ENCODE measurements at places on chromosomes 3 and 15.

DNA sequence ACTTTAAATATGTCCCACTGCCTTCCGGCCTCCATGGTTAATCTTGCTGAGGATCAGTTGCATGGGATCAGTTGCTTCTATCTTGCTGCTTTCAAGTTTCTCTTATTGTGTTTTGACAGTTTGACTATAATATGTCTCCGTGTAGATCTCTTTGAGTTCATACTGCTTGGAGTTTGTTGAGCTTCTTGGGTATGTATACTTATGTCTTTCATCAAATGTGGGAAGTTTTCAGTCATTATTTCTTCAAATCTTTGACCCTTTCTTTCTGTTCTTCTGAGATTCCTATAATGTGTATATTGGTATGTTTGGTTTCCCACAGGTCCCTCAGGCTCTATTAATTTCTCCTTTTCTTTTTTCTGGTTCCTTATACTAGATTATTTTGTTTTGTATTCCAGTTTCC is 30.8 kb downstream of the PCCB start:
- DNase-seq: no peak

- DNase-seq: no peak
Measured at GRCh38 chr15:45884289-45884688, 249.5 kb downstream of the SQOR start.

GRCh38 chr15:84863565-84864443 is 20.7 kb upstream of the SLC28A1 start:
- no peak for DNase-seq

GRCh38 chr15:63169788-63170187 is 12.5 kb upstream of the RPS27L start:
- DNase-seq: no peak

DNA sequence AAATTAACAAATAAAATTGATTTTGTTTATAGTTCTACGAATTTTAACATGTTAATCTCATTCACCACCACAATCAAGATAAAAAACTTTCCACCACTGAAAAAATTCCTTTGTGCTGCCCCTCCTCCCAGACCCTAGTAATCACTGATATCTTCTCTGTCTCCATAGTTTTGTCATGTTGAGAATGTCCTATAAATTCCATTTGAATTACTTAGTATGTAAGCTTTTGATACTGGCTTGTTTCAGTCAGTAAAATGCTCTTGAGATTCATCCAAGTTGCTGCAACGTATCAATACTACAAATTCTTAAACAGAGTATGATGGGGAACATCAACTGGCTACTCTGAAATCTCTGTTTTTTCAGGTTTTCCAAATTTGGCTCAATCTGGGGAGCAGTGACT is 129.6 kb downstream of the CTNNB1 start:
- DNase-seq: no peak

- DNase-seq: no peak
Measured at GRCh38 chr3:59644479-59645402, 594.9 kb upstream of the CFAP20DC start.

- no peak for DNase-seq
Measured at GRCh38 chr15:78140292-78140691, 8.9 kb upstream of the IDH3A start.

GRCh38 chr3:123642182-123642956 is 57.5 kb upstream of the HACD2 start:
- DNase-seq: peak; percentile 12

DNA sequence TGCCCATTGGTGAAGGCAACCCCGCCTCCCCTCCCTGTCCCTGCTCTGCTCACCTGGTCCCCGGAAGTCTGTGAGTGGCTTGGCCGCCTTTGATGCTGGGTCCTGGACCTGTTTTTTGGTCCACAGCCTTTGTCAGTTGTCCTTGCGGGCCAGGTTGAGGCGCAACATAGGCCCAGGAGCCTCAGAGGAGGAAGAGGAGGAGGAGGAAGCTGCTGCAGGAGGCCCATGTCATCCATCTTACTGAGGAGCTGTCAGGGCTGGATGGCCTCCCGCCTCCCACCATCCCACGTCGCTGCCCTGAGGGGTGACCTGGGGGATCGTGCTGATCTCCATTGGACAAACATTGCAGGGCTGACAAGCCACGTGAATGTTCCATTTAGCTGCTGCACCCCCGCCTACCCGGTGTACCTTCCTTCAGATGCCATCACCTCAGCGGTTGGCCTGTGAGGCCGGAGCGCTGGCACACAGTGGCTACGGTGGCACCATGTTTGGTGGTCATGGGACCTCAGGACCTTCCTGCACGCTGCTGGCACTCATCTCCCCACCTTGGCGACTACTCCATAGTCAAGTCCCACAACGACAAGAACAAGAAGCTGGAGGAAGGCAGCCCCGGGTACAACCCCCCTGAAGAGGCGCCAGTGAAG is 106.3 kb downstream of the SMAD6 start:
- no peak for DNase-seq

GRCh38 chr3:141094790-141095545 is 43.8 kb downstream of the SPSB4 start:
- DNase-seq: no peak

- no peak for DNase-seq
Measured at GRCh38 chr3:98574132-98574531, 19.3 kb downstream of the CPOX start.

DNA sequence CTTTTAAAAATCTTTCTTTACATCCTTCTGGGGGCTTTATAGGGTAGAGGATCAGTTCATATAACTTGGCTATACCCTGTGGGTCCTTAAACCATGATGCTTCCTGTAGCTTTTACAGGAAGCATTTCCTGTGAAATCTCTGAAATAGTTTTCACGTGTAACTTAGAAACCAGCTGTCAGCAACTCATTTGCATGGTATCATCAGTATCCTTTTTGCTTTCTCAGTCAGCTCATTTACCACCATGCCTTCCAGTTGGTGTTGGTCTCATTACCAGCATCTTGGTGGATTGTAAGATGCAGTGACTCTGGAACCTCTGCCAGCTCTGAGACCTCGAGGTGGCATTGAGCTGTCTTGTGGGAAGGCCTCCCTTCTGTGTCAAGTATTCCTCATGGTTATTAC is 96.7 kb upstream of the MYZAP start:
- DNase-seq: no peak

DNA sequence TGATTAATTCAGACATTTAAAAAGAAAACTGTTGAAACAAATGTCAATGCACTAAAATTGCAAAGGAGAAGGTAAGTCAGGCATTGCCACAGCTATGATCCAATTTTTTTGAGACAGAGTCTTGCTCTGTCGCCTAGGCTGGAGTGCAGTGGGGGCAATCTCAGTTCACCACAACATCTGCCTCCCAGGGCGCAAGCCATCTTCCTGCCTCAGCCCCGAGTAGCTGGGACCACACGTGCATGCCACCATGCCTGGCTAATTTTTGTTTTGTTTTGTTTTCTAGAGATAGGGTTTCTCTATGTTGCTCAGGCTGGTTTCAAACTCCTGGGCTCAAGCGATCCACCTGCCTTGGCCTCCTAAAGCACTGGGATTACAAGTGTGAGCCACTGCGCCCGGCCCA is 117.6 kb downstream of the FMN1 start:
- DNase-seq: no peak

- DNase-seq: no peak
Measured at GRCh38 chr3:151307131-151307530, 9.5 kb downstream of the GPR87 start.

DNA sequence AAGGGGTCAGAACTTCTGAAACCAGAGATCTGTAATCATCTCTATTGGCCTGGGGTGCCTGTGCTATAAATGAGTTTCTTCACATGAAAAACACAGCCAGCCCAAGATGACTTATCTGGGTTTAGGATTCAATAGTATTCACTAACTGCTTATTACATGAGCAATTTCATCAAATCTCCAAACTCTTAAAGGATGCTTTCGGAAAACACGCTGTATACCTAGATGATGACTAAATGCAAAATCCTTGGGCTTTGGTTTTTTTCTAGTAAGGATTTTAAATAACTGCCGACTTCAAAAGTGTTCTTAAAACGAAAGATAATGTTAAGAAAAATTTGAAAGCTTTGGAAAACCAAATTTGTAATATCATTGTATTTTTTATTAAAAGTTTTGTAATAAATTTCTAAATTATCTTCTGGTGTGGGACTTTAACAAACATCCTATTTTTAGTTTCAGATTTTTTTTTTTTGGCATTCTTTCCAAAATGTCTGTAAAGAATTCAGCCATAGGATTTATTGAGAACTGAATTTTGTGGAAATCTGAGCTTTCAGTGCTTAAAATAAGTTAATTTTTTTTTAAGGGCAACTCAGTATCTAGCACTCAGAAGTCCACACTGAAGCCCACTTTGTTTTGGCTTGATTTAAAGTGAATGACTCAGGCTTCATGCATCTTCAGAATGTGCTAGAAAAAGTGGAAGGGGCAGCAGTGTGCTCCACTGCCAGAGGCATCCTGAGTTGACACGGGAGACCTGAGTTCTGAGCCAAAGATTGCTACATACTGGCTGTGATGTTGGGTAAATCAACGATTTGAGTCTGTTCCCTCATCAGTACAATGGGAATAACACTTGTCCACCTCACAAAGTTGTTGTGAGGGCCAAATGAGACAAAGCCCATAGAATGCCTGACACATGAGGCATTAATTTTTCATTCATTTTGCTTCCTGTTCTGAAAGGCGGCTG is 18.7 kb downstream of the TMEM43 start:
- DNase-seq: no peak

- DNase-seq: no peak
Measured at GRCh38 chr3:55169608-55170072, 241.8 kb upstream of the LRTM1 start.

- DNase-seq: no peak
Measured at GRCh38 chr15:74043425-74044266, 38.7 kb downstream of the GOLGA6A start.

GRCh38 chr3:149621218-149622005 is 36.4 kb downstream of the WWTR1 start:
- DNase-seq: no peak

GRCh38 chr15:58830556-58830955 is 59.5 kb downstream of the MINDY2 start:
- DNase-seq: no peak

Data from stimulated activated CD4-positive, alpha-beta T cell treated with anti-CD3 and anti-CD28 coated beads, Interleukin-15, amount 100 ng/mL, for 1 hour (primary cell).